ENCODE measurements at places on chromosomes 2 and 18. TPM values are rescaled to one million over a fixed set of nuclear protein-coding genes. Genes with fewer than 3 reads are reported as not detected.

Gene SRD5A2
- not detected for total RNA-seq

Gene C2orf81
- total RNA-seq = 3.4 TPM

Gene PAX8
- total RNA-seq = not detected

Gene ESPNL
- 0.07 TPM for total RNA-seq

Gene CYP1B1
- 135 TPM for total RNA-seq

Gene CYP27C1
- total RNA-seq = 11.7 TPM

Gene ZBTB7C
- 1.4 TPM for total RNA-seq

Gene NEU2
- total RNA-seq = not detected

Gene HAAO
- total RNA-seq = 8.2 TPM

Gene CHRNG
- not detected for total RNA-seq

Gene ALS2
- 28.4 TPM for total RNA-seq

Gene PECR
- total RNA-seq = 10.1 TPM

Gene DOK6
- total RNA-seq = 15.1 TPM

Gene ADGRF3
- total RNA-seq = 0.10 TPM

Gene MYO7B
- 0.31 TPM for total RNA-seq

Gene CFAP65
- total RNA-seq = not detected

Gene ATP6V1B1
- total RNA-seq = 3.9 TPM

Gene CCDC85A
- total RNA-seq = 0.51 TPM

Gene HDHD2
- total RNA-seq = 16.7 TPM

Gene CRYGD
- total RNA-seq = not detected

Gene GPR17
- not detected for total RNA-seq

Gene INO80B
- 23.2 TPM for total RNA-seq

Gene SYT4
- total RNA-seq = not detected

Gene SLC16A14
- total RNA-seq = 4.9 TPM

Gene SERPINB12
- total RNA-seq = not detected

Gene ONECUT2
- total RNA-seq = 0.05 TPM

Gene CPSF3
- 31.3 TPM for total RNA-seq

Gene BOLL
- total RNA-seq = not detected

Gene PFN4
- 1.3 TPM for total RNA-seq

Gene ATP8B1
- total RNA-seq = 28.1 TPM

Gene ALPI
- total RNA-seq = not detected

Gene CDH2
- 208 TPM for total RNA-seq

Gene DIPK1C
- total RNA-seq = not detected

Gene KRTCAP3
- 1.4 TPM for total RNA-seq

Gene SLC5A6
- total RNA-seq = 21.8 TPM

Gene C1GALT1C1L
- total RNA-seq = not detected

Gene STPG4
- 0.25 TPM for total RNA-seq

Gene ANKRD62
- not detected for total RNA-seq

Gene TLK1
- 66.0 TPM for total RNA-seq

Gene MAPK4
- total RNA-seq = 0.28 TPM

Gene LIMS4
- total RNA-seq = 3.3 TPM

Gene M1AP
- not detected for total RNA-seq

Gene PSMA8
- not detected for total RNA-seq

Gene EFR3B
- total RNA-seq = 2.4 TPM

Gene UGT1A8
- total RNA-seq = not detected

Gene SCG2
- 82.1 TPM for total RNA-seq

Gene CXCR4
- total RNA-seq = not detected

Measured in chondrocyte (in vitro differentiated cells).